Pulmonary artery endothelial cell (primary cell): ENCODE measurements at places on chromosomes 5 and 9. TPM values are rescaled to one million over a fixed set of nuclear protein-coding genes. Genes with fewer than 3 reads are reported as not detected.

The C5orf34 gene
- 4.2 and 5.4 TPM in 2 replicates for total RNA-seq

The SPAG8 gene
- 0.20 and 0.25 TPM in 2 replicates for total RNA-seq

The KIF27 gene
- total RNA-seq = 2.3 and 2.7 TPM in 2 replicates

The HTR4 gene
- total RNA-seq = not detected in 2 replicates

The RNF183 gene
- not detected in 2 replicates for total RNA-seq

The SPATA31E1 gene
- not detected in 2 replicates for total RNA-seq

The FCHO2 gene
- 20.4 and 20.5 TPM in 2 replicates for total RNA-seq

The ENTREP1 gene
- 1.5 and 3.5 TPM in 2 replicates for total RNA-seq

The LCN2 gene
- not detected in 2 replicates for total RNA-seq

The ELP1 gene
- total RNA-seq = 30.8 and 43.5 TPM in 2 replicates

- DNase-seq = no peak
Measured at GRCh38 chr5:141565826-141566570, 52.8 kb downstream of the DIAPH1 start.

GRCh38 chr9:127968042-127968441, 12.7 kb downstream of the EEIG1 start:
- no peak for DNase-seq

DNA sequence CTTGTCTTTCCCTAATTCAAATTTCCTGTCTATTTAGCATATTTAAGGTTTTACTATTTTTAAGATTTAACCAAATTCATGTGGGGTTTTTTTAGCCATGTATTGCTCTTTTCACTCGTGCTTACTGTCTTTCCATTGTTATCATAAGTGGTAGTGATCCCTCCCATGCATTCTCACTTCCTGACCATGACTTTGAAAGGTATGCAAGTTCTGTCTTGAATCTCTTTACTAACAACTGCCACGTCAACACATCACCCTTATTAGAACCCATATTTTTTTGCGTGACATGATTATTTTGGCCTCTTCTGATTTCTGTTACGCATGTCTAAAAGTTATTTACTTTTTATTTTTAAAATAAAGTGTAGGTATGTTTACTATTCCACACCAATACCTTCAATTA, 94.7 kb upstream of the CDH6 start:
- no peak for DNase-seq

DNA sequence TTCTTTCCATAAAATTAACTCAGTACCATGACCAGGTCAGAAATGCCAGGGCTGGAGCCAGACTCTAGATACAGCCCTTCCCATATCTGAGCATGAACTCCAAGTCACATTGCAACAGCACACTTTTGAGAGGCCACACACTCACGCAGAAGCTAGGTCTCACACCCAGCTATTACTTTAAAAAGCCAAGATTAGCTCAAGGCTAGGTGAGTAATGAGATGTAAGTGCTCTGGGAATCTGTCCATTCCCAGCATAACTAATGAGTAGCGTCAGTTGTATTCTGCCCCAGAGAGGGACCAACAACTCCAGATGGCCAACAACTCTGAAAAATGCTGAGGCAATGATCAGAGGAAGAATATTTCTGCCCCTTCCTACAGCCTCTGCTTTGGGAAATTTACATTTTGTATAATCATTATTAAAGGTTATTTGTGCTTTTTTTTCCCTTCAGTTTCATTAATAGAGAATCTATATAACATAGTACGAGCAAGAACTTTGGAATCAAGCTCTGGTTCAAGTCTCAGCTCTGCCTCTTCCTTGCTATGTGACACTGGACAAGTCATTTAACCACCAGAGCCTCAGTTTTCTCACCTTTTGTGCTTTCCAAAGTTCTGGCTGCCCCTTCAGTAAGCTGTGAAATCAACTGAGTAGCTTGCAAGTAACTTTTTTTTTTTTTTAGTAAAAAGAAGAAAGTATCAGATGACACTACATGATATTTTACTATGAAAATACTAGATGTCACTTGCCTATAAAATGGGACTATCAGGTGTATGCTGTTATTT, 118.3 kb downstream of the NR6A1 start:
- DNase-seq = no peak

DNA sequence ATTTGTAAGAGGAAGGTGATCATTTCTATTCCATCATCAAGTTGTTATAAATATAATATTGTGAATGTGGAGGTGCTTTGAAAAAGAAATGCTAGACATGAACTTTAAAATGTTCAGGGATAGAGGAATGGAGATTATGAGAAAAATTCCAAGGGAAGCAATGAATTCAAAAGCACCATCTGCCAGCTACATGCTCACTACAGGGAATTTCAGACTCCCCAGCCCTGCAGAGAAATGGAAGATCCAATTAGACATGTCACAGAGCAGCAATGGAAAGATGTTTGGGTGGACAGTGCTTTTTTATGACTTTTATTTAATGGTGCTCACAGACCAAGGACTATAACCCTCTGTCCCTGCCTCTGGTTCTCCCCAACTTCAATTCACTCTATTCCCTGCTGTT, 209.7 kb downstream of the ESM1 start:
- no peak for DNase-seq

DNA sequence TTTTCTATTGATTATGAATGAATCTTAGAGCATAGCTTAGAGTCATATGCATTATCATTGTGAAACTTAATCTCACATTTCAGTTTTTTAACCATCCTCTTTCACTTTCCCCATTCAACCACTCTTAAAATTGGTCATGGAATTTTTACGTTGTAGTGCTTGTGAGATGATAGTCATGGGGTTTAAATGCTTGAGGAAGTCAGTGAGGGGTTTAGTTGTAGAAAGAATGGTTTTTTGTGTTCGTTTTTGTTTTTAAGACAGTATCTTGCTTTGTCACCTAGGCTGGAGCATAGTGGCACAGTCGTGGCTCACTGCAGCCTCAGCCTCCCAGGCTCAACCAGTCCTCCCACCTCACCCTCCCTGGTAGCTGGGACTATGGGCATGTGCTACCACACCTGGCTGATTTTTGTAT, 19.6 kb downstream of the UGCG start:
- no peak for DNase-seq

GRCh38 chr9:136051453-136051836, 43.6 kb downstream of the NACC2 start:
- DNase-seq = no peak

DNA sequence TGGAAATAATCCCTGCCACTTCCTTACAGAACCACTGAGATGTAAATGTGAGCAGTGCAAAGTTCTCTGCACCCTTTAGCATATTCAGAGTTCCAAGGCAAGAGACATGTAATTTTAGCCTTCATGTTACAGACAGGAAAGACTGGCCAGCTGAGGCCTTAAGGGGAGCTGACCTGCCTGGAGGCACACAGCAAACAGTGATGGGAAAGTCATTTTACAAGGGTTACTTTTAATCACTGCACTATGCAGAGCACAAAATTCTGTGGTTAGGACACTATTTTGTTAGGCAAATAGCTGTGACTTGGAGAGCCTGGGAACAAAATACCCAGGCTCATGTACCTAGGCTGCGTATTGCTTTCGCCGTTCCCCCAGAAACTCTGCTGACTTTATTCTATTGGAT, 30.2 kb upstream of the TNIP1 start:
- DNase-seq = no peak

GRCh38 chr5:171355302-171355724, 32.3 kb upstream of the NPM1 start:
- DNase-seq = no peak

GRCh38 chr5:40227366-40227765, 452.3 kb upstream of the PTGER4 start:
- no peak for DNase-seq
